Hippocampal formation (tissue), 2 donors: ENCODE measurements at places on chromosomes 2 and 18.

- no peak for DNase-seq
Measured at GRCh38 chr2:43462866-43463641, 132.8 kb downstream of the THADA start.

DNA sequence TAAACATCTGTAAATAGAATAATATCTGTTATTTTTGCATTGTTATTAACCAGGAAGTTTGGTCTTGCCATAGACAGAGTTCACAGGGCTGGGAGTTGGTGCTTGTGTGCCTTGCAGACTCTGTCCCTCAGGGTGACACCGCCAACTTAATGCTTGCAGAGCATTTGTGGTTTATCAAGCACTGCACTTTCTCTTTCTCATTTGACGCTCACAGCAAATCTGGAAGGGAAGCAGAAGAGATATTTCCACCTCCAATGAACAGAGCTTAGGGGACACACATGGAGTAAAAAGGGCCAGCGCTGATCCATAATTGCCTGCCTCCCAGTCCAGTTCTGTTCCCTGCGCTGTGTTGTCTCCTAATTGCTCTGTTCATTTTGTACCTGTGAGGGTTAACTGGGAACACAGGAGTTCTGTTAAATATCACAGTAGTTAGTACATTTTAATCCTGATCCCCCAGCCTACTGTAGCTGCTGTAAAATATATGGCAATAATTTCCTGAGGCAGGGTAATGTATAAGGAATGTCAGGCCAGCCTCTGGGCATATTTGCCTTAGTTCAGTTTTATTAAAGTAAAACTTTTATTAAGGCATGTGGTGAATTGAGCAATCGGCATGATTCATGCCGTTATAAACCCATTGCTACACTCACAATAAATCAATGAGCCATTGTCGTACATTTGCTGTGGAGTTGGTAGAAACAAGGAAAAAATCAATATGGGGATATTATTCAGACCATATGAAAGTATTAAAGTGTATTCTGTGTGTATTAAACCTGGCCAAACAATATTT is 182.5 kb upstream of the OSR1 start:
- no peak for DNase-seq

GRCh38 chr18:67935638-67936037 is 419.1 kb upstream of the DSEL start:
- no peak for DNase-seq

DNA sequence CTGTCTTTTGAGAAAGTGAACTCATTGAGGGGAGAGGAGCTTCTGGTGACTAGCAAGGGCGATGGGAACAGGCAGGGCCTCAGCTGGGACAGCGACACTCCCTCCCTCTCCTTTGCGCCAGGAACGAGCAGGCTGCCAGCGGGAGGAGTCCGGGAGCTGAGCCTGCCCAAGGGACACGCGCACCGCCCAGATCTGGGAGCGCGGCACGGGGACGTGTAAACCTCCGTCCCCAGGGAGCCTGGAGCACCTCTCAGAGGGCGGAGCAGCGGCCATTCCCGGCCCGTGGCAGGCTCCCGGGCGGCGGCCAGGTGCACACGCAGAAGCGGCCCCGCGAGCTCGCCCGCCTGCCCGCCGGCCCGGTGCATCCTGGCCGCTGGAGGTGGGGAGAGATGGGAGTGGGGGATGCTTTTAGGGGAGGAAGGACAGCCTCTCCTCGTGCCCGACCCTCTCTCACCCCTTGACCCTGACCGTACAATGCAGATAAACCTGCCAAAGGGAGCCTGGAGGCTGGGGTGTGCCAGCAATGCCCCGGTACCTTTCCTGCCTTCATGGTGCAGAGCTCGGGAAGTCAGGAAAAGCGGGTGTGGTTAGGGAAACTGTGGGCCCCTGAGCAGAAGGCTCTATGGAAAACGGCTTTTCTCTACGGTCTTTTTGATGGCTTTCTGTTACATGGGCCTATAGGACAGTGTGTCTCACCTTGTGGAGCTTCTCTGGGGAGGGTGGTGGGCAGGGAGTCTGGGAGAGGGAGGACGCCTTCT is 2.2 kb downstream of the AQP4 start:
- DNase-seq = peak; percentile 75

DNA sequence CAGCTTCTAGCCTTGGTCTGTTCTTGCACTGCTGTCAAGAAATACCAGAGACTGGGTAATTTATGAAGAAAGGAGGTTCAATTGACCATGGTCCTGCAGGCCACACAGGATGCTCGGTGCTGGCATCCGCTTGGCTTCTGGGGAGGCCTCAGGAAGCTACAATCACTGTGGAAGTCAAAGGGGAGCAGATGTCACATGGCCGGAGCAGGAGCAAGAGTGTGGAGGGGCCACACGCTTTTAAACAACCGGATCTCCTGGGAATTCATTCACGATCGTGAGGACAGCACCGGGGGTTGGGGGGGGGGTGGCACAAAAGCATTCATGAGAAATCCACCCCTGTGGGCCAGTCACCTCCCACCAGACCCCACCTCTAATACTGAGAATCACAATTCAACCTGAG is 850.4 kb upstream of the SALL3 start:
- no peak for DNase-seq

- DNase-seq = peak; percentile 80
Measured at GRCh38 chr2:169348321-169349024, 13.9 kb downstream of the LRP2 start.

DNA sequence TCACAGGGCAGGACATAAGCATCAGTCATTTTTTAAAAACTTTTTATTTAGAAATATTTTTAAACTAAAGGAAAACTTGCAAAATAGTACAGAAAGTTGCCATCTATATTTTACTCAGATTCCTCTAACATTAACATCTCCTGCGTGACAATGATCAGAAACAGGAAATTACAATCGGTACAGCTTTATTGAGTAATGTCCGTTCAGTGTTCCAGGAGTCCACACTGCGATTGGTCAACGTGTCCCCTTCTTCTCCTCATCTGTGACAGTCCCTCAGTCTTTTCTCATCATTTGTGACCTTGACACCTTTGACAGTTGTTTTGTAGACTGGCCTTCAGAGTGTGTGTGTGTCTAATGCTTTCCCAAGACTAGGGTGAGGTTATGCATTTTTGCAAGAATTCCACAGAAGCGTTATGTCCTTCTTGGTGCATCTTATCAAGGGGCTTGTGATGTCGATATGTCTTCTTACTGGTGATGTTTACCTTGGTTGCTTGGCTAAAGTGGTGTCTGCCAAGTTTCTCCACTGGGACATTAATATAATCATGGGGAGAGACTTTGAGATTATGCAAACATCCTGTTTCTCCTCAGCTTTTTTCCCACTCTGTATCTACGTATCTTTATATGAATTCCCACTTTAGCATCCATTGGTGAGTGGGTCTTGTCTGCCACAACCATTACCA is 21.4 kb upstream of the TMEM177 start:
- no peak for DNase-seq

- DNase-seq = no peak
Measured at GRCh38 chr2:225590932-225591331, 191.4 kb downstream of the NYAP2 start.
